Left kidney (tissue), 8 donors: ENCODE measurements at places on chromosomes 4 and X. TPM values are rescaled to one million over a fixed set of nuclear protein-coding genes. Genes with fewer than 3 reads are reported as not detected.

Gene HGFAC
- polyA plus RNA-seq: 0.86 TPM

Gene USP17L15
- not detected for polyA plus RNA-seq

Gene RAB9B
- 3.2 TPM for polyA plus RNA-seq

Gene PNPLA4
- polyA plus RNA-seq: 25.2 TPM

Gene FRMD7
- polyA plus RNA-seq: 1.3 TPM

Gene CFAP299
- polyA plus RNA-seq: 1.00 TPM

Gene GPC3
- 1,367 TPM for polyA plus RNA-seq
